ENCODE measurements at places on chromosomes 2 and 18. TPM values are rescaled to one million over a fixed set of nuclear protein-coding genes. Genes with fewer than 3 reads are reported as not detected.

Gene FAM136A
- 34.1 TPM for total RNA-seq

Gene MATN3
- total RNA-seq: not detected

- H3K4me1 ChIP-seq: no peaks in the 10 kb centered on the region
- no peaks in the 10 kb centered on the region for H3K36me3 ChIP-seq
- H3K4me3 ChIP-seq: no peak overlapping the region
- no peak for DNase-seq
Measured at GRCh38 chr2:190043441-190043840, 19.1 kb downstream of the MSTN start.

DNA sequence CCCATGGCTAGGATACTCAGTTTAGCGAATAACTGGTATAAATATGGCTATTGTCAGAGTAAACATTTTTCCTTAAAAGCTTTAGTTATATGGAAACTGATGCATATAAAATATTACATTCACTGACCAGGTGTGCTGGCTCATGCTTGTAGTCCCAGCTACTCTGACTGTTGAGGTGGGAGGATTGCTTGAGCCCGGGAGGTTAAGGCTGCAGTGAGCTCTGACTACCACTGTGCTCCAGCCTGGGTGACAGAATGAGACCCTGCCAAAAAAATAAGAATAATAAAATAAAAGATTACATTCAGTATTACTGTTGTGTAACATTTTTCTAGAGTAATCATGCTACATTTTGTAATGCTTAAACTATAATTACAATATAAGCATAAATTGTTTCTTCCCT is 350.4 kb upstream of the FSIP2 start:
- no peak overlapping the region for H3K27ac ChIP-seq
- no peaks in the 10 kb centered on the region for H3K27me3 ChIP-seq
- no peaks in the 10 kb centered on the region for H3K4me1 ChIP-seq
- no peak for DNase-seq

GRCh38 chr2:27291865-27292264 is 9.6 kb downstream of the TRIM54 start:
- no peak overlapping the region for H3K27ac ChIP-seq
- H3K36me3 ChIP-seq: no peaks in the 10 kb centered on the region
- no peak overlapping the region for H3K4me3 ChIP-seq
- no peaks in the 10 kb centered on the region for H3K4me1 ChIP-seq

DNA sequence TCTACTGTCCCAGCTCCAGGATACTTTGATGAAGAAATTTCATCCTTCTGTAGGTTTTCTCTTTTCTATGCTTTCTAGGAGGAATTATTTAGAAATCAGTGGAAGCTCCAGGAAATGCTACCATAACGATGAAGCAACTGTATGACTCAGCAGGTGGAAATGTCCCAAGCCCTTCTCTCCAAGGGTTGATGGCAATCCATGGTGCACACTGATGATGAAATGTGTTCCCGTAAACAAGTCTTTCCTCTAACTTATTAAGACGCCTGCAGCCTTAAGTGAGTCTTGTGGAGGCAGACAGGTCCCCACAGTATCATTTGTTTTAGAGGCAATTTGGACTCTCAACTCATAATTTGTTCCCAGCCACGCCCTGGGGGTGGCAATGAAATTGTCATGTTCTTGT is 777.6 kb upstream of the SOX11 start:
- no peak overlapping the region for H3K27ac ChIP-seq
- H3K4me1 ChIP-seq: no peaks in the 10 kb centered on the region
- no peak overlapping the region for H3K4me3 ChIP-seq
- no peaks in the 10 kb centered on the region for H3K36me3 ChIP-seq

- peaks cover 9% of the 10 kb centered on the region for H3K36me3 ChIP-seq
- H3K27me3 ChIP-seq: peaks cover 16% of the 10 kb centered on the region
- H3K27ac ChIP-seq: no peak overlapping the region
- no peak overlapping the region for H3K4me3 ChIP-seq
- peaks cover 37% of the 10 kb centered on the region for H3K4me1 ChIP-seq
Measured at GRCh38 chr2:9979977-9980376, 28.5 kb downstream of the GRHL1 start.

DNA sequence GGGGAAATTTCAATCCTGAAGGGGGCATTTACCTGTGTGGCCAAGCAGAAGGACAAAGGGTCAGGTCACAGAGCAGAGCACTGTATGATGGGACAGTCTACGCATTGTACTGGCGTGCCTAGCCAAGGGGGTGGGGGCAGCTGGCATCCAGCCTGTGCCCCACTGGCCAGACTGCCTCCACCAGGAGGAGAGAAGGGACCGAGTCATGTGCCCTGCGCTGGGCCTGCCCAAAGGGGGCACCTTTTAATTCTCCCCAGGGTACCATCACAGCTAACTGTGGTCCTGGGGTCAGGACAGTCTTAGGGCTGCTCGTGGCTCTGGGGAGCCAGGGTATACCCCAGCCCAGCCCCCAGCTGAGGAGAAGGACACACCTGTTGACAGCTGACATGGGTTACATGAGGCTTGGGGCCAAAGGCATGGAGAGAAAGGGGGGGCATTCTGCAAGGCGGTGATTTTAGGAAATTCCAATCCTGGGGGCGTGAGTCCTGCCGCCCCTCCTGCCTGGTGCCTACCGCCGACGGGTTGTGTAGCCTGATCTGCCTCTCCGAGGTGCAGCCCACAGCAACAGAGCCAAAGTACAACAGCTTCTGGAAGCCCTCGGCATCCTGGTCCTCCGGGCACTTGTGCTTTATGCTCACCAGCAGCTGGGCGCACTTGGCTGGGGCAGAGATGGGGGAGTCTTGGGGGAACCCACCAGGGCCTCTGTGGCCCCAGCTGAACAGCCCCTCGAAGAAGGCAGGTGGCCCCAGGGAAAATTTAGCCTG is 11.0 kb downstream of the CFAP65 start:
- no peak overlapping the region for H3K27ac ChIP-seq
- DNase-seq: no peak
- H3K36me3 ChIP-seq: no peaks in the 10 kb centered on the region

- no peak for DNase-seq
- H3K27ac ChIP-seq: no peak overlapping the region
- no peaks in the 10 kb centered on the region for H3K36me3 ChIP-seq
- no peaks in the 10 kb centered on the region for H3K27me3 ChIP-seq
Measured at GRCh38 chr2:34747643-34748042, 1148.5 kb upstream of the FAM98A start.

GRCh38 chr2:118705032-118705431 is 142.4 kb downstream of the EN1 start:
- H3K27ac ChIP-seq: no peak overlapping the region
- no peaks in the 10 kb centered on the region for H3K36me3 ChIP-seq
- DNase-seq: no peak
- H3K4me3 ChIP-seq: no peak overlapping the region
